Osteocyte (in vitro differentiated cells): ENCODE measurements at places on chromosomes 1 and 21. TPM values are rescaled to one million over a fixed set of nuclear protein-coding genes. Genes with fewer than 3 reads are reported as not detected.
A peak's percentile ranks its signal among the peaks of the same experiment; 100 is the strongest.

The NUF2 gene
- total RNA-seq, result 5.2 and 6.8 TPM in 2 replicates

The KIF2C gene
- 7.5 and 7.7 TPM in 2 replicates for total RNA-seq

GRCh38 chr1:232109391-232109790, 482.8 kb downstream of the DISC1 start:
- H3K27ac ChIP-seq, result peak overlapping the region; percentile 88
- no peaks in the 10 kb centered on the region for H3K36me3 ChIP-seq
- no peak for DNase-seq
- H3K4me3 ChIP-seq, result no peak overlapping the region
- H3K27me3 ChIP-seq, result peaks cover 2% of the 10 kb centered on the region

DNA sequence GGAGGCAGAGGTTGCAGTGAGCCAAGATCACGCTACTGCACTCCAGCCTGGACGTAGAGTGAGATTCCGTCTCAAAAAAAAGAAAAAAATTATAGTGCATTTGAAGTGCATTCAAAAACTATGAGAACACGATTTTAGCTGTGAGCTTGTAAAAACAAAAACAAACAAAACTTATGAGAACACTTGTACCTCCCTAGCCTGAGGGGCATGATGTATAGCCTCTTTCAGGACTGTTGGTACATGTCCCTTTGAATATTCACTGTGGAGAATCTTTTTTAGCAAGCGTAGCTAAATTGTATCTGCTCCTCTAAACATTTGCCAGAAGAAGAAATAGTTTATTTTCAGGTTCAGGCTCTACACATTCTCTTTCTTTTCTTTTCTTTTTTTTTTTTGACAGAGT, 9.5 kb upstream of the DEGS1 start:
- DNase-seq, result no peak
- H3K4me3 ChIP-seq, result no peak overlapping the region
- H3K27me3 ChIP-seq, result no peaks in the 10 kb centered on the region
- H3K36me3 ChIP-seq, result no peaks in the 10 kb centered on the region

DNA sequence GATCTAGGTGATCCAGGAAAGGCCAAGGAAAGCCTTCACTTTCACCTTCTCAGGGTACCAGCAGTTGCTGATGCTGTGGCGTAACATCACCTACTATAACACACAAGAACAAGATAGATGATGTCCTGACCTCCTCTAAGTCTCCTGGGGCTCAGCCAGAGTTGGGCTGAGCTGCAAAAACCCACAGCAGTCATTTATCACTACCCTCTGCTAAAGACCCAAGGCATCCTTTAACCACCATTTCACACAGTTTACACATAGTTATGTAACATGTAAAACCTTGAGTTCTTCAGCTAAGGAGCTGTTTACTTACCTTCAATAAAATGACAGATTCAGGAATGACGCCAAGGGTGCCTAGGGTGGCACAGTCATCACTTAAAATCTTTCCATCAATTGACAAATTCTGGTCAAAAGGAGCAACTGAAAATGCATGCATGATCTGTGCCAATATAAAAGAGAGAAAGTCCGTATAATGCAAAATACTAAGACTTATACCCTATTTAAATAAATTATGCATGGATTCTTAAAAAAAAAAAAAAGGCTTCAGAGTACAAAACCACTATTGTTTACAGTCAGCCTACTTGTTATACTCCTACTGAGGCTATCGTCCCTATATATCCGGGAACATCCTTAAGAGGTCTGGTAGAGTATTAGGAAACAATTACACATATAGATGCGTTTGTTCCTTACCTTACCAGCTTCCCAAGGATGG, 20.7 kb upstream of the RAP1GAP start:
- H3K27ac ChIP-seq, result no peak overlapping the region
- H3K36me3 ChIP-seq, result peaks cover 67% of the 10 kb centered on the region
- no peak for DNase-seq
- no peaks in the 10 kb centered on the region for H3K27me3 ChIP-seq

- H3K4me3 ChIP-seq, result no peak overlapping the region
- no peaks in the 10 kb centered on the region for H3K36me3 ChIP-seq
- H3K27me3 ChIP-seq, result no peaks in the 10 kb centered on the region
- DNase-seq, result no peak
- H3K27ac ChIP-seq, result no peak overlapping the region
Observed at GRCh38 chr1:200905411-200906052, 10.8 kb downstream of the INAVA start.

DNA sequence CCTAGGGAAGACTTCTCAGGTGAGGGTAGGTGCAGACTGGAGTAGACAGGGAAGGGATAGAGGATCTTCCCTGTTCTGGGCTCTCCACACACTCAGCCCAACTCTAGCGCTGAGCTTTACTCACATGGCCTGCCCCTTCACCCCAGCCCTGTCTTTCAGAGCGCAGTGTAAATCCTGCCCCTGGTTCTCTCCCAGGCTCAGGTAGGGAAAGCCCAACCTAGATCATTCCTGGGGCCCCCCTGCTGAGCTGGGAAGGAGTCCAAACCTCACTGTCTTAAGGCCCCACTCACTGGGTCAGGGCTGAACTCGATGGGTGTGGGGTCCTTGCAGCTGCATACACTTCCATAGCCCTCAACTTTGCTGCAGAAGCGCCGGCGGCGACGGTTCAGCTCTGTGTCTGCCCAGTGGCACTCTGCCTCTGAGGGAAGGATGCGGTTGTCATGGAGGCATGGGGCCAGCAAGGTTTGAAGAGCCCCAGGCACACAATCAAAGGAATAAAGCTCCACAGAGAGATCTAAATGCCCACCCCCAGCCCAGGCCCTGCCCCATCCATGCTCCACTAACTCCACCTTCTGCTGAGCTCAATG, 4.2 kb downstream of the POMGNT1 start:
- H3K4me1 ChIP-seq, result peaks cover 33% of the 10 kb centered on the region
- H3K27me3 ChIP-seq, result no peaks in the 10 kb centered on the region
- no peak for DNase-seq
- H3K36me3 ChIP-seq, result peaks cover 25% of the 10 kb centered on the region
- H3K4me3 ChIP-seq, result no peak overlapping the region
- no peak overlapping the region for H3K27ac ChIP-seq

GRCh38 chr1:160206421-160207117, 1.4 kb downstream of the PEA15 start:
- H3K36me3 ChIP-seq, result peaks cover 20% of the 10 kb centered on the region
- H3K4me1 ChIP-seq, result peaks cover 47% of the 10 kb centered on the region
- H3K4me3 ChIP-seq, result peak overlapping the region; percentile 89

- H3K4me1 ChIP-seq, result peaks cover 62% of the 10 kb centered on the region
- DNase-seq, result no peak
- H3K36me3 ChIP-seq, result no peaks in the 10 kb centered on the region
- H3K4me3 ChIP-seq, result no peak overlapping the region
Observed at GRCh38 chr1:116495535-116495934, 75.3 kb downstream of the CD58 start.

DNA sequence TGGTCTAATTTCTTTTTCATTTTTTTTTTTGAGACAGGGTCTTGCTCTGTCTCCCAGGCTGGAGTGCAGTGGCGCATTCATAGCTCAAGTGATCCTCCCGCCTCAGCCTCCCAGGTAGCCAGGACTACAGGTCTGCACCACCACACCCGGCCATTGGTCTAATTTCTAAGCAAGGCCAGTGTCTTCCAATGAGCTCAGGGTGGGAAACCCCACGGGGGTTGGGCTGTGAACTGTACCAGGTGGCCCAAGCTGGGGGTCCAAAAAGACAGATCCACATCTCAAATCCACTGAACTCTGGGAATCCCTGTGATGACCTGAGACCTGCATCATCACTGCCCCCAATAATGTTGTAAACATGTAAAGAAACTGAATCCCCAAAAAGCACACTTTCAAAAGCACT, 79.5 kb downstream of the BCAR3 start:
- H3K27me3 ChIP-seq, result no peaks in the 10 kb centered on the region
- no peak overlapping the region for H3K4me3 ChIP-seq
- peaks cover 3% of the 10 kb centered on the region for H3K36me3 ChIP-seq

GRCh38 chr1:228093050-228093906, 9.8 kb downstream of the C1orf35 start:
- DNase-seq, result no peak
- no peak overlapping the region for H3K27ac ChIP-seq
- peaks cover 21% of the 10 kb centered on the region for H3K36me3 ChIP-seq
- peaks cover 32% of the 10 kb centered on the region for H3K4me1 ChIP-seq
- no peaks in the 10 kb centered on the region for H3K27me3 ChIP-seq
